T-helper 9 cell (primary cell): ENCODE measurements at places on chromosomes 1 and 21.

DNA sequence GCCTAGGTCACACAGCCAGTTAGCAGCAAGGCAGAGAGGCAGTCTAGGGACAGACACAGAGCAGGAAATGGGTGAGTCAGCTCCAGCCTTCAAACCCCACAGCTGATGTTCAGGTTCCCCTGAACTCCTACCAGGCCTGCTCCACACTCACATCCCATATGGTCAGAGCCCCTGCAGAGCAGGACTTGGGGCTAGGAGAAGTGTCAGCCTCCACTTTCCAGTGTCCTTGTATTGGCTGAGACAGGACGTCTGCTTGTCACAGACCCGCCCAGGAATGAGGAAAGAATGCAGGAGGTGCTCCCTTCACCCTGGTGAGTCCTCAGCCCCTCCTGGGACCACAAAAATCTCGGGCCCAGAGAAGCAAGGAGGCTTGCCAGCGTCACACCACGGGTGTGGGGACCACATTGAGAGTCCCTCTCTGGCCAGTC lies 92.5 kb downstream of the LACTBL1 start:
- DNase-seq: no peak

DNA sequence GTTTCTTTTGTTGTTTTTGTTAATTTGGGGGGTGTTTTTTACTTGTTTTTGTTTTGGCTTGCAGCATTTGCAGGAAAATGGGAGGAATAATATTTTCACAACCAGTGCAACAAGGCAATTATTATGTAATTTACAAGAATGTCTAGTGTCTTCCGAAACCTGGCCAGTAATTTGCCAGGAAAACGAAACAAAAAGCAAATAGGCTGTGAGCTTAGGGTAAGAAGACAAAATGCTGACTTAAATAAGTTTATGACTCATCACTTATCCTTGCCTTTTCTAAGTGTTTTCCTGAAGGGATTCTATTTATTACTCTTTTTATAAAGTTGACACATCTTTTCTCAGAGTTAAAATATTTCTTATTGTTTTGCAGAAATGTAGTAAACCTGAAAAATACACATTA lies 49.8 kb downstream of the KCNT2 start:
- DNase-seq: no peak

- no peak for DNase-seq
Observed at GRCh38 chr1:185920602-185921001, 186.4 kb downstream of the HMCN1 start.

DNA sequence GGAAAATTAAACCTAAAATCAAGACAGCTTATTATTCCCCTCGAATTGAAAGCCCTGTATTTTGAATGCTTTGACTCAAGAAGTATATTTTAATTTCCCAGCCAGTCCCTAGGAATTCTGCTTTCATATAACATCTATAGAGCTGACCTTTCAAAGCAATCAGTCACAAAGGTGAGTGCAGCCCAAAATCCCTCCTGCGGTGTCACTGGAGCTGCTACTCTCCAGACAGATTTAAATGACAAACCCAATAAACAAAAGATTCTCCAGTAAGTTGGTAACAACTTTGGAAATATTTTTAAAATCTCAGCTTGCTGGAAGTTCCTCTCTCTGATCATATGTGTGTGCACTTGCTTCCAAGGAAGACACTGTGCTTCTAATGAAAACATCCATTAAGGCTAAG lies 14.7 kb downstream of the PLPP3 start:
- DNase-seq: no peak

GRCh38 chr1:165631342-165632151 lies 513 bp downstream of the MGST3 start:
- DNase-seq: peak; percentile 12

- DNase-seq: no peak
Observed at GRCh38 chr21:15408089-15408488, 321.7 kb upstream of the USP25 start.

- DNase-seq: no peak
Observed at GRCh38 chr1:15579683-15580047, 5.2 kb downstream of the AGMAT start.

DNA sequence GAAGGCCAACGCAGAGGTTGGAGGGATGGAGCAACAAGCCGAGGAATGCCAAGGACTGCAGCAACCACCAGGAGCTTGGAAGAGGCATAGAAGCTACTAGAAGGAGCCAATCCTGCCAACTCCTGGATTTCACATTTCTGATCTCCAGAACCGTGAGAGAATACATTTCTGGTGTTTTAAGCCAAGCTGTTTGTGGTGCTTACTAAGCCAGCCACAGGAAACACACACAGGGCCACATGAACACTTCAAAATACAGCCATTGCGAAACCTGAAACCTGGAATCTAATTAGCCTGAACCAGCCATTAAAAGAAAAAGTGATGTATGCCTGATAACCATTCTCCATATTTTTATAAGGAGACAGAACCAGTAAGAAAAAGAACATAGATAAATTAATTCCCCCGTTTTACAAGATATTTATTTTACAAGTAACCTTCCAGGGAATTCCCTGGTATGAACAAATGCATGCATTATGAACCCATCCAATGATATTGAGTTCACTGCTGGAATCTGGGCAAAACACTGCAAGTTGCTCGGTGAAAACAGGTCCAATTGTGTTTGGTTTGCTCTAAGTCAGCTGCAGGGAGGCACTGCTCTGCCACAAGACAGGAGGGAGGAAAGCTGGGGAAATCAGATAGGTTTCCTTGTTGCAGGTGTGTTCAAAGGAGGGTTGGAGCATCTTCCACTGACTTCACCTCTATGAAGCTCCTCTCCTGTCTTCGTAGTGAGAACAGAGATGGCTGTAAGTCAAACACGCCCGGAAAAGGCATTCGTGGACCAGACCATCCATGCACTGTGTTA lies 70.2 kb downstream of the ETS2 start:
- DNase-seq: no peak

DNA sequence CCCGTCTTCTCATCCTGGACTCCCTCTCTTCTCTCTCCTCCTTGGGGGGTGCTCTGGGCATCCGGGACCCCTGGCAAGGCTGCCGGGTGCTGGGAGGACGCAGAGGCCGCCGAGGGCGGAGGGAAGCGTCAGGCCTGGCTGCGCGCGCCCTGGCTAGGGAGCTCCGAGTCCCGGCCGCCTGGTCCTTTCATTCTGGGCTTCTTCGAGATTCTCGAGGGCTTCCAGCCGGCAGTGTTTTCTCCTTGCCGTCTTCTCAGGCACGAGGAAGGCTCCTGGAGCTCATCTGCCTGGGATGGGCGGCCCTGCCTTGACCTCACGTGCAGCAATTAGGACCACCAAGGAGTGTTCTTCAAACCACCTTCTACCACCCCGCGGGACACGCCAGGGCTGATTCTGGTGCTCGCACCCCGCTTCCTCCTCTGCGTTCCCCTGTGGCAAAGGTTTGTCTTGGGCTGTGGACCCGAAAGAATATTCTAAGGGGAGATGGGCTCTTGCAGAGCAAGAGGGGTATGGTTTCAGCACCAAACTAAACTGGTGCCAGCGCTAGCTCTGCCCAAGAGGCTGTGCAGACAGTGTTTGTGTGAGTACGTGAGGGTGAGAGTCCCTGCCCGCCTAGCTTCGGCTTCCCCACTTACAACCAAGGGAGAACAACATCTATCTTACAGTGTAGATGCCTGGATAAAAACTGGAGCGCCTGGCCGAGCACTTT lies 36.5 kb downstream of the PIK3CD start:
- DNase-seq: no peak

GRCh38 chr1:176959191-176959820 lies 205.2 kb downstream of the ASTN1 start:
- no peak for DNase-seq

GRCh38 chr1:245094954-245095353 lies 59.8 kb upstream of the KIF26B start:
- no peak for DNase-seq

- peak; percentile 59 for DNase-seq
Observed at GRCh38 chr1:66335859-66336640, 197.9 kb upstream of the SGIP1 start.

- DNase-seq: no peak
Observed at GRCh38 chr1:182192215-182192614, 130.7 kb upstream of the ZNF648 start.

- DNase-seq: no peak
Observed at GRCh38 chr1:64687725-64688327, 57.0 kb upstream of the RAVER2 start.

GRCh38 chr21:26499495-26499894 lies 73.6 kb downstream of the CYYR1 start:
- DNase-seq: no peak

- no peak for DNase-seq
Observed at GRCh38 chr1:55468142-55468795, 253.1 kb upstream of the USP24 start.

GRCh38 chr1:236471653-236472052 lies 52.1 kb upstream of the LGALS8 start:
- DNase-seq: no peak

- no peak for DNase-seq
Observed at GRCh38 chr1:210800756-210801155, 333.2 kb downstream of the KCNH1 start.

- no peak for DNase-seq
Observed at GRCh38 chr1:41795205-41795762, 123.4 kb downstream of the HIVEP3 start.

GRCh38 chr21:34916446-34916845 lies 132.7 kb downstream of the RUNX1 start:
- DNase-seq: no peak

DNA sequence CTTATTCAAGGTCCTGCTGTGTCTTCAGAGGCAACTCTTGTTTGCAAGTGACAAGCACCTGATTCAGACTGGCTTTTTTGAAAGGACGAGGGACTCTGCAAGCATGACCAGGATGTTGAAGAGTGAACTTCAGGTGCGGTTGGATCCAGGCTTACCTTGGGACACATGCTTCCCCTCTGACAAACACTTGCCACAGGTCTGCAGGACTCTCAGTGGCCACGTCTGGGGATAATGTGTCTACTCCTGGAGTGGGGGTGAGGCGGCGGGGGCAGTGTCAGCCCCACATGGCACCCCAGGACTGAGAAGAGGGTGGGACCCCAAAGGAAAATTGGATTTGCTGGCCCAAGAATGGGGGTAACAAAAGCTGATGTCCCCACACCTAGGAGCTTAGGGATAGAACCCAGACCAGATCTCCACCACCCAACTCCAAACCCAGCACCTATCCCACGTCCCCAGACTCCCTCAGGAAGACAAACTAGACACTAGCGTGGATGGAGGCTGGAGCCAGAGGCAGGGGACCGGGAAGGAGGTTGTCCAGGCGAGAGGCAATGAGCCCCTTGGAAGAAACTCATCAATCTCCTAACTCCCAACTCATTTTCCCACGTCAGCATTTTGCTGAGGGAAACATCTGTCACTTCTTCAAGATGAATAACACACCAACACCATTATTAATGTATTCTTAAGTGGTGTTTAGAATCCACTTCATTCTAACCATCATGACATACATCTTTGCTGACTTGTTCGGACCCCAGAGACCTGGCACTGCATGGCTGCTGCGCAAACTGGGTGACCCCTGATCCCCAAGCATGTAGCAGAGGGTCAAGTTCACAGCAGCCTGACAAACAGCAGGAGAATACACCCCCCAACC lies 32.0 kb upstream of the LAPTM5 start:
- DNase-seq: no peak
